Stimulated activated CD4-positive, alpha-beta T cell treated with anti-CD3 and anti-CD28 coated beads, Interleukin-1b, Interleukin-23, amount 100 ng/mL, for 1 hour (primary cell): ENCODE measurements at places on chromosomes 5 and 9.

DNA sequence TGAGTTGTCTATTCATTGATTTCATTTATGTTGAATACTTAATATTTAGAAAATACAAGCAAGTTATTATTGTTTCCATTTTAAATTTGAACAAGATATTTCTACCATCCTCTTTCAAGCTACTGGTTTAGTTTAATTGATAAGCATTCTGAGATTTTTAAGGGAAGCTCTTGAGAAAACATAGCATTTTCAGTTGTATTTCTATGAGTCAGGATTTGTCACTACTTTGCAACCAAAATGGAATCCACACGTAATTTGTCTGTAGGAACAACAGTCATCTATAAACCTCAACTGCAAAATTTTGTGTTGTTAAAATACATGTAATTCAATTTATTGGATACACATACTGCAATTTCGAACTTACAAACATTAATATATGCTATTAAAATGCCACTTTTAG, 74.0 kb downstream of the PRR16 start:
- no peak for DNase-seq

DNA sequence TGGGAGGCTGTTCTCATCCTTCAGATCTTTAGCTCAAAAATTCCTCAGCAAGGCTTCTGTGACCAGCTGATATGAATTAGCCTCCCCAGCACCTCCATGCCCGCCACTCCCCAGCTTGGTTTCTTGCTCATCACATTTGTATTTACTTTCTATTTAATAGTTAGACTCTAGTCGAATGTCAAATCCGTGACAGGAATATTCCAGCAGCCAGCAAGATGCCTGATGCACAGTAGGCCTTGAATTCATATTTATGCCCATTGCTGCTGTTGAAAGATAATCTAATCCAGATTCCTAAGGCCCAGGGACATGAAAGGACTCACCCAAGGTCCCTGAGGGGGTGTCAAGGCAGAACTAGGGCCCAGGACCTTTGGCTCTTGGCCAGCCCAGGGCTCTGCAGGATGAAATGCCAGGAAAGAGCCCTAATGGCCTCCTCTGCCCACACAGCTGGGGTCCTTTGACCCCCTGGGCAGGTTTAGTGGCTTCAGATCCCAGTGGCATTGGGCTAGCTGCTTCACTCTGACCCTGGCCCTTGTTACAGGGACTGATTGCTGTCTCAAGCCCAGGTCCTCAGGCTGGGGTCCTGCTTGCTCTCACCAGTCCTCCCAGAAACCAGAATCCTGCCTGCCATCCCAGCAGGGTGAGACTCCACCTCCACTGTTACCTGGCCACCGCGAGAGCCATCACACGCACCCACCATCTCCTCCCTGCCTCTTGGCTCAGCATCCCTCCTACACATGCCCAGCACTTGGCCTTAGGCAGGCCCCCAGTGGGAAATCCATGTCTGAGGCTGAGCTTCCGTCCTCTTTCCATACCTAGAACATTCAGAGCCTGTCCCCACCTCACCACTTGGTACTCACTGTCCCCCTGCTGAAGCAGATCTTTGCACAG, 7.3 kb downstream of the CSF1R start:
- DNase-seq: no peak

GRCh38 chr9:101671567-101671966, 66.9 kb downstream of the GRIN3A start:
- DNase-seq: no peak

GRCh38 chr5:180173875-180174586, 35.0 kb downstream of the RASGEF1C start:
- DNase-seq: no peak

GRCh38 chr9:130741831-130742449, 48.4 kb downstream of the EXOSC2 start:
- DNase-seq: no peak

DNA sequence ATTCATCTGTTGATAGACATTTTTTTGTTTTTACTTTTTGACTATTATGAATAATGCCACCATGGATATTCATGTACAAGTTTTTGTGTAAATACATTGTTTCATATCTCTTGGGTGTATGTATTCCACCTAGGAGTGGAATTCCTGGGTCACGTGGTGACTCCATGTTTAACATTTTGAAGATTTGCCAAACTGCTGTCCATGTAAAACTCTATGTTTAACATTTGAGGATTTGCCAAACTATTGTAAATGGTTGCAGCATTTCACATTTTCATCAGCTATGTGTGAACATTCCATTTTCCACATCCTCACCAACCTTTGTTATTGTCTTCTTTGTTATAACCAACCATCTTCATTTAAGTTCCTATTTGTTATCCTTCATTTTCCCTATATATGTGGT, 12.2 kb downstream of the TMEFF1 start:
- no peak for DNase-seq

- DNase-seq: peak; percentile 63
Measured at GRCh38 chr5:139787568-139788293, 7.9 kb upstream of the PSD2 start.

GRCh38 chr5:179304871-179305270, 40.4 kb downstream of the ADAMTS2 start:
- DNase-seq: no peak

- DNase-seq: no peak
Measured at GRCh38 chr5:153352685-153353219, 137.7 kb upstream of the GRIA1 start.

DNA sequence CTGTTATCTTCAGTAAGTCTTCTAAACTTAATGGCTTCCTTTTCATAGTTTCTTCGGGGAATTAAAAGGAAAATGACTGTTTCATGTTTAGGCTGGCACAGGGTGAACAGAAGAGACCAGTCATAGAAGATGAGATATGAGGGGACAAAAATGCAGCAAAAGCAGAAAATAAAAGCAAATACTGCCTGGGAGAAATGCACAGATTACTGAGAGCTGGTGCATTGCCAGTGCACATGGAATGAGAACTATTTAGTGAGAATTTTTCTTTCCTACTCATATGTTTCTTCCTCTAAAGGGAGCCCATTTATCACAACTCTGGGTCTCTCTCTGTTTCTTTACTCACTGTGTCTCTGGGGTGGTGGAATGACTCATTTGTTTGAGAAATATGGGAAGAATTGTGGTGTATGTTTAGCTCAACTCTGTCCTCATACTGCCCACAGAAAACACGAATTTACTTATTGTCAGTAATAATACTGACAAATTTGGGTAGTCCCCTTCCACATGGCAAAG, 25.9 kb upstream of the ANKRD55 start:
- no peak for DNase-seq

DNA sequence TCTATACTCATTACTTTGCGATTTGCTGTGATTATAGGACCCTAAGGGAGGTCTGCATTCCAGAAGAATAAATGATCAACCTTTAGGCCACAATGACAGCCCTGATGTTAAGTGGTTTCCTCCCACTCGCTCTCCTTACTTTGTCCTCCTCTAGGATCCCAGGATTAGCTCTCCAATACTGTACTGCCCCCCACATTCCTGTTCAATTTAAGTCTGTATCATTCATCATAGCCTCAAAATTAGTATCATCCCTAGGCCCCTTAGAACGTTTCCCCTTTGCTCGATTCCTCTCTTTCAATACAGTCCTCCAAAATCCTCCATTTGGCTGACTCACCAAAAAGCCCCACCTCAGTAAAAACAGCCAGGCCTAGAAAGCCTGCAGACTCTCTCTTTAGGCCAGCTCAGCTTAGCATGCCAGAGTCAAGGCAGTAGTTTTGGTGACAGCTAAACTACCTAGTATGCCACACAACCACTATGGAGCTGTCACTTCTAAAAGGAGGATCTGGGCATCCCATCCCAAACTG, 24.4 kb downstream of the RNF145 start:
- DNase-seq: peak; percentile 35

DNA sequence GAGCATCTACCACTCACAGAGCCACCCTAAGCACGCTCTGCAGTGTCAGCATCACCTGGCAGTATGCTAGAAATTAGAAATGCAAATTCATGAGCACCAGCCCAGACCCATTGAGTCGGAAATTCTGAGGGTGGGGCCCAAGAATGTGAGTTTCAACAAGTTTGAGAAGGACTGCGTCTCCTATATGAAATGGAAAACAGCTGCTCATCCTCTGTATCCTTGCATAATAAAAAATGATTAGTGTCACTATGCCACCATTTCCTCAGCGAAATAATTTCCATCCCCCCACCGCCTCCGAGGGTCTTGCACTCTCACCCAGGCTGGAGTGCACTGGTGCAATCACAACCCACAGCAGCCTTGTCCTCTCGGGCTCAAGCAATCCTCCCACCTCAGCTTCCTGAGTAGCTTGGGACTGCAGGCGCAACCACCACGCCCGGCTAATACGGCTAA, 1.3 kb upstream of the IQGAP2 start:
- no peak for DNase-seq

- no peak for DNase-seq
Measured at GRCh38 chr9:122113574-122113973, 20.5 kb upstream of the TTLL11 start.

- DNase-seq: no peak
Measured at GRCh38 chr5:138709202-138709601, 44.0 kb upstream of the CTNNA1 start.

- no peak for DNase-seq
Measured at GRCh38 chr9:137511758-137512463, 38.3 kb downstream of the PNPLA7 start.

DNA sequence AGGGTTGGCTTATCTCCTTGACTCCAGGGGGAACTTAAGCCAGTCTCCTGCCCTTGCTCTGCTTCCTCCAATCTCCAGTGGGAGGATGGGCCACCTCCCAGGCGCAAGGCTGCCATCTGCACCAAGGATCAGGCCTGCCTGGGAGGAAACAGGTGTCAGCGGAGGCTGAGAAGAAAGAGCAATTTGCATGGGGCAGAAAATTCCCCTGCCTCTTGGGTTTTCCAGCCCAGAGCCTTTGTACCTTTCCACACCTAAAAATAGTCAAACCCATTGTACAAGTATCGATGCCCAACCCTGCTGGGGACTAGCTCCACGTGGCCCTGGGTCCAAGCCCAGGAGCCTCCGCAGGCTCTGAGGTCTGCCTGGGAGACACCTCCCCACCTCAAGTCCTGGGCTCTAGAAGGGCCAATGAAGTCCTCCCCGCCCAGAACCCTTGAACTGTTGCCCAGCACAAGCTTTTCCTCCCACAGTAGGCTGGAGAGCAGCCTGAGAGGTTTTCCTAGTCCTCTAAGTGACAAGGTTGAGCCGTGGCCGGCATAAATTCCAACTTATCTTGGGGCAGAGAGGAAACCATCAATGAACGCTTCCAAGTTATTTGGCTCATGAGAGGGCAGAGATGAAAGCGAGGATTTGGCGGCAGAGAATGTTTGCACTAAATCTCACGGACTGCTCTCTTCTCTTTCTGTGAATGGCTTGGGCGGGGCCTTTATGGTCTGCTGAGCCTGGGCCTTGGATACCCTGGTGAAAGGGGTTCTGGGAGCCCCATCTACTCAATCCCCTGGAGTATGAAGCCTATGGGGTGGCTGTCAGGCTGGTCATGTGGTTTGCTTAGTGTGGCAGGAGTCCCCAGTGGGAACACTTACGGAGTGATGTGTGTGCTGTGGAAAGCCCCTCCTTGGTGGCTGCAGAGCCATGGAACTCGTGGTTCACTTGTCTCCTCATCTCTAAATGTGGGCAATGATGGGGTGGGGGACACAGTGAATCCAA, 15.6 kb downstream of the JADE2 start:
- DNase-seq: no peak

DNA sequence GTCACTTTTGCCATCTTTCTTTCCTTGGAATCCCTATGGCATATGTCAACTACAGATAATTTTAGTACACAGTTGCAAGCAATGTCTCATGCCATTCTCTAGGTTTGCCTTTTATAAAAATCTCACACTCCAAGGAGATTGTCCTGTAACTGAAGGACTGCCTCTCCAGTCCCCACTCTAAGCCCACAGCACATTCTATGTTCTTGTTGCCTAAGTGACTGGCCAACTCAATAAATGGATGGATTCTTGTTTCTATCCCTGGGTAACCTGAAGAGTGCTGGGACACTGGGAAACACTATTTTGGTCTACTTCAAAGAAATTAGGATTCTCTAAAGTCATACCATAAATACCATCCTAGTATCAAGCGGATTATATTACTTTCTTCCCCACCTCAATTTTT, 145.0 kb downstream of the PLCXD3 start:
- DNase-seq: no peak

- DNase-seq: no peak
Measured at GRCh38 chr9:89655990-89656657, 51.3 kb downstream of the GADD45G start.

DNA sequence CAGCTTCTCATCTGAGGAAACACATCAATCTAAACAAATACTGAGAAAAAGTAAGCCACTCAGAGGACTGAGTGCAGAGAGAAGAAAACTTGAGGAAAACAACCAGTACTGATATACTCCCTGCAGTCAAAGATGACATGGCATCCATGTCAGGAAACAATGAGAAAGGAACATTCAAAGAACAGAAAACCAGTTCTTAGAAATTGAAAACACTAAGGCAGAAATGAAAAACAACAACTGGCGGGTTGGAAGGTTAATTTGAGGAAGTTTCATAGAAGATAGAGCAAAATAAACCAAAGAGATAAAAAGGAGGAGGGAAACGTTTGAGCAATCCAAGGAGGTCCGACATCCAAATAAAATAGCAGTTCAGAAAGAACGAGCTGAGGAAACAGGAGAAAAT, 475.2 kb downstream of the HINT1 start:
- DNase-seq: no peak

- DNase-seq: no peak
Measured at GRCh38 chr9:10855847-10856246, 243.0 kb upstream of the PTPRD start.

GRCh38 chr9:19938990-19939733, 150.3 kb upstream of the SLC24A2 start:
- no peak for DNase-seq

DNA sequence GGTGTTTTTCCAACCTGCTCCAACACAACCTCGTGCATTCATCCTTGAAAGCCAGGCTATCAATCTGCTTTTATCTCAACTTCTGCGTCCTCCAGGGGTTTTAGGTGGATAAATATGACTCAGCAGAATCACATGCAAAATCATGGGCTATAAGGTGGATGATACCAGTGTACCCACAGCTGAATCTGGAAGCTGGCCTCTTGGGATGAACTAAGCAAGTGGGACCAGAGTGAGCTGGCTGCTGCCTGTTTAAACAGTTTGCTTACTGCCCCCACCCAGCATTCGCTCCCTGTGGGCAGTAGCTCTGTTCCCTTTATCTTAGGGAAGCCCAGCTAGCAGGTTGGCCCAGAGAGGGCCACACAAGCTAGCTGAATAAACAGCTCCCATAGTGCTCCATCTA, 194.0 kb downstream of the CRB2 start:
- DNase-seq: no peak

GRCh38 chr9:131724683-131725082, 15.2 kb downstream of the RAPGEF1 start:
- DNase-seq: no peak

GRCh38 chr9:85745203-85745602, 3.4 kb upstream of the AGTPBP1 start:
- no peak for DNase-seq
